Neural crest cell (in vitro differentiated cells): ENCODE measurements at places on chromosomes 4 and X.

- no peak for DNase-seq
Observed at GRCh38 chr4:134278675-134279074, 77.1 kb upstream of the PABPC4L start.

DNA sequence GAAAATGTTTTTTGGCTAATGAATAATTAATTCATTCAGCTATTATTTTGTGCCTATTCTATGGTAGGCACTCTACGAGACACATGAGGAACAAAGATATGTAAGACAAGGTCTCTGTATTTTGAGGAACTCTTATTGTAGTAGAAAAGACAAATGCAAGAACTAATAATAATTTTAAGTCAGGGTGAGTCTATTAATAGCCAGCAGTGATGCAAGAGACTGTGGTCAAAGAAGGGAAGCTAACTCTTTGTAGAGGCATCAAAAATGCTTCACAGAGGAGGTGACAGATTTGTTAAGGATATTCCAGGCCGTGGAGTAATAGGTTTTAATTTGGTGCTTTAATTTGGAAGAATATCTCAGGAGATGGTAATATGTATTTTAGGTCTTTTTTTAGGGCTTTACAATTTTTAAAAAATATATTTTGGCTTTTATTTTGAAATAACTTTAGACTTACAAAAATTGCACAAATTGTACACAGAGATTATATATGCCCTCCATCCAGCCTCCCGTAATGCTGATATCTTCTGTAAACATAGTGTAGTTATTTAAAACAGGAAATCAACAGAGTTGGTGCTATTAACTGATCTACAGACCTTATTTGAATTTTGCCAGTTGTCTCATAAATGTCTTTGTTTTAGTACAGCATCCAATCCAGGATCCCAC, 48.1 kb downstream of the DCLK2 start:
- DNase-seq, result no peak

DNA sequence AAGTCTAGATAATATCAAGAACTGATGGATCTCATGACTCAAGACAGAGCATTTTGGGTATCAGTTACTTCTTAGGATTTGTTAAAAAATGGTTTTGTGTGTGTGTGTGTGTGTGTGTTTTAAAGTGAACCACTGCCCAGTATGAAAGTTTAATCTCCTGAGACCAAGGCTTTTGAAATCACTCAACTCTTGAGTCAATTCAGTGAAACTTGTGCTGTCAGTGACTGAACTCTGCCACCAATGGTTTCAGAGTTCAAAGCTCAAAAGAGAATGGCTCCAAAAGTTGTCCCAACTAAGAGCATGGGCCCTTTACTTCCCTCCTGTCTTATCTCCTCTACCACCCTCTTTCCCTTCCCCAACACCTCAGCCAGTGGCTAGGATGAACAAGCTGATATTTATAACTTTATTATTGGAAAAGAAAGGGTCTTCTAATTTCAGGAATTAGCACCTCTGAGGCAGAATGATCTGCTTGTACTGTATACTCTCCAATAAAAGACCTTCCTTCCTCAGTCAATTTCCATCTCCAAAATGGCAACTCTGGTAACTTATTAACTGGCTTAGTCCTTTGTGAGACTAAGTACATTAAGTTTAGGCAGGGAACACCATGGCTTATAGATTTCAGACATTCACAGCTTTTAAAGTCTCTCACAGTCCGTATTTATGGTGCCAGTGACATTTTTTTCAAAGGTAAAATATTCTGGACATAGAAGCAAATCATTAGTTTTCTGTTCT, 152.2 kb downstream of the REPS2 start:
- DNase-seq, result no peak

GRCh38 chrX:70166601-70167590, 10.4 kb upstream of the DGAT2L6 start:
- DNase-seq, result no peak

- peak; percentile 20 for DNase-seq
Observed at GRCh38 chr4:37392521-37393255, 148.1 kb downstream of the NWD2 start.

DNA sequence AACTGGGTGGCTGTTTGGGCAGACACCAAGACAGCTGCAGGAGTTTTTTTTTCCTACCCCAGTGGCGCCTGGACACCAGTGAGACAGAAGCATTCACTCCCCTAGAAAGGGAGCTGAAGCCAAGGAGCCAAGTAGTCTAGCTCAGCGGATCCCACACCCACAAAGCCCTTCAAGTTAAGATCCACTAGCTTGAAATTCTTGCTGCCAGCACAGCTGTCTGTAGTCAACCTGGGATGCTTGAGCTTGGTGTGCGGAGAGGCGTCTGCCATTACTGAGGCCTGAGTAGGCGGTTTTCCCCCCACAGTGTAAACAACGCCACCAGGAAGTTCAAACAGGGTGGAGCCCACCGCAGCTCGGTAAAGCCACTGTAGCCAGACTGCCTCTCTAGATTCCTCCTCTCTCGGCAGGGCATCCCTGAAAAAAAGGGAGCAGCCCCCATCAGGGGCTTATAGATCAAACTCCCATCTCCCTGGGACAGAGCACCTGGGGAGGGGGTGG, 171.4 kb downstream of the ARHGEF9 start:
- DNase-seq, result no peak

DNA sequence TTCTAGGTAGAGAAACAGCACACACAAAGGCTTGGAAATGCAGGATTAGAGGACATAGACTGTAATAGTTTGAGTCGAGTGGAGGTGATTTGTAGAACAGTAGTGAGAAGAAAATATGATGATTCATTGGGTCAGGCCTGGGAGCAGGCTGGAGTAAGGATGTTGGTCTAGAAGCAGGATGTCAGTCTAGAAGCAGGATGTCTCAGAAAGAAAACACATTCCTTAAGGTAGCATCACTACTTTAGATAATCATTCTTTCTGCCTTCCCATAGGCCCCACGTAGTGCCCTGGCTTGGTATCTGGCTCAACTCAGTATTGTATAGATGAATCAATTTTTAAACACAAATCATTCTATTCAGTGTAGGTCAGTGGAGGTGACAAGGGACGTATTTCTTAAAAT, 11.2 kb upstream of the DACH2 start:
- no peak for DNase-seq

DNA sequence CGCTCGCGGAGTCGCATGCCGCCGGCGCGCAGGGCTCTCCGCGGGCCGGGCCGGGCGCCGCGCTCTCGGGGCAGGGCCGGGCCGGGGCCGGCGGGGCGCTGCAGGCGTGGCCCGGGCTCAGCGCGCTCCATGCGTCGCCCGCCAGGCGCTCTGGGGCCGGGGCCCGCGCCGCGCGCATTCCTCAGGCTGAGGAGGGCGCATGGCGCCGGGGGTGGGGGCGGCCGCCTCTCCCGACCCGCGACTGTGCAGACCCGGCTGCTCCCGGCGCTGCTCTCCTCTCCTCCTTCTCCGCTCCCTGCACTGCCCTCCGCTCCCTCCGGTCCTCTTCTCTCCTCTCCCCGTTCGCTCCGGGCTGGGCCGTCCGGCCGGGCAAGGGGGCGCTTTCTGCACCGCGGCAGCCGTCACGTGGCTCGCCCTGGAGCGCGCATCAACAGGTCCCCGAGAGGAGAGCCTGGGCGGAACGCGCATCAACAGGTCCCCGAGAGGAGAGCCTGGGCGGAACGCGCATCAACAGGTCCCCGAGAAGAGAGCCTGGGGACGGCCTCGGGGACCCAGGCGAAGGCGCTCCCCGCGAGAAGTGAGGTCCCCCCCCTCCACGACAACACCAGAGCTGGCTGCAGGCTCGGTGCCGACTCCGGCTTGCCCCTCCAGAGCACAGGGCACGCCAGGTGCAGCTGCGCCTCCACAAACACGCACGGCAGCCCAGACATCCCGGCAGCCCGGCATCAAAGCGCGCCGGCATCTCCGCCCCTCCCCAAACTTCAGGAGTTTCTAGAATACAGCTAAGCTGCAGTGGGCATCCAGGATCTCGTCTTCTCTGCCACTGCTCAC, 12.9 kb downstream of the PPP2R3B start:
- DNase-seq, result peak; percentile 35

GRCh38 chr4:159137176-159137575, 34.3 kb downstream of the RAPGEF2 start:
- DNase-seq, result no peak

- DNase-seq, result no peak
Observed at GRCh38 chr4:7985891-7986441, 46.3 kb upstream of the AFAP1 start.

DNA sequence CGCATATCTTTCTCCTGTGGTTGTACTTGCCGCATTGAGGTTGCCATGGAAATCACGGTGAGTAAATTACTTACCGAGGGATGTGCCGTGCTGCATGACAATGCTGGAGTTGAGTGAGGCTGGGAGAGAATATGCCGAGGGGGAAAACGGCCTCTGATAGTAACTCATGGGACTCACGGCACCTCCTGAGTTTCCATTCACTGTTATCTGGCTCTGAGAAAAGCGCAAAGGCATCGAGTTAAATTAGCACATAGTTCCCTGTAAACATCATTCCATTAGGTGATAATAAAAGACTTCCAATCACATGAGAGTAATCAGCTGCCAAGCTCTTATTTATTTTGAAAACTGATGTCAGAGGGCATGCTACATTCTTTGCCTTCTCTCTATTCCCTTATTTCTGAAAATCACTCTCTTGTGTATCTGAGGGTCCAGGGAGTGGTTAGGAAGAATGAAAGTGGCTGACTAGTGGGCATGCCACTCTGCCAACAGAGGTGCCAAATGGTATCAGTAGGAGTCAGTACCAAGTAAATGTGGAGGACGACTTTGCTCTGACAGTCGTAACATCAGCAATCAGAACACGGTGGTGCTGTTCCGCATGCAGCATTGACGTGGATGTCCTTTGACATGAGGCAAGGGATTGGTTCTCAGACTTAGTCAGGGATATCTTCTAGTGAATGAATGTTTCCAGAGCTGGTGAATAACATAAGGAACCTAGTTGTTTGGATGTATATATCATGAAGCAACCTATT, 126.9 kb upstream of the PDLIM3 start:
- no peak for DNase-seq

DNA sequence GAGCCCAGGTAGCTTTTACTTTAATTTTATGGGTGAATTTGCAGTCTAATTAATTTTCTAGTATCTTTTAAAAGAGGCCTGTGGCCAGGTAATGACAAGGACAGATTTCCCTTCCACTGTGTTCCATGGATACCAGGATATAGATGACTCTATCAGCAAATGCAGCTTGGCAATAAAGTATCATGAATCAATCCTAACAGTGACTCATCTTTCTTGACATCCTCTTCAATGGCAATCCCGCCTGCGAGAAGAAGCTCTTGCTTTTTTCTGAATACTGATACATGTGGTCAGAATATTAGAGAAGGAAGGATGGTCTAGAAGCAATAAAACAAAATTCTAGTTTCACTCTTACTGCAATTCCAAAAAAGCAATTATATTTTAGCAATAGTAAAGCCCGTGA, 267.8 kb downstream of the DTHD1 start:
- DNase-seq, result no peak

- no peak for DNase-seq
Observed at GRCh38 chrX:31316340-31316991, 244.6 kb upstream of the FTHL17 start.

DNA sequence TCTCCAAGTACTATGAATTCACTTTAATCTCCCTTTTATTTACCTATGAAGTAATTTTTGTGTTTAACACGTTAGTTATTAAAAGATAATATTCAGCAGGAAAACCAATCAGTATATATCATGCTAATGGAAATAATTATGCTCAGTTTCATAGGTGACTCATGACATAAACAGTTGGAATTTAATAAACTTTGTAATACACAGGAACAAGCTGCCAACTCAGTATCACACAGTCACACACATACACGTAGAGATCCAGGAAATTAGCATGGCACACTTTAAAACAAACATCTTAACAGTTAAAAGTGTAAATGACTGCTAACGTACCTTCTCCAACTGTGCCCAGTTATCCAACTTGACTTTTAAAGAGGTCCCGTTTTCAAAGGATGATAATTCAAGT, 2.3 kb downstream of the SPATA4 start:
- DNase-seq, result no peak

DNA sequence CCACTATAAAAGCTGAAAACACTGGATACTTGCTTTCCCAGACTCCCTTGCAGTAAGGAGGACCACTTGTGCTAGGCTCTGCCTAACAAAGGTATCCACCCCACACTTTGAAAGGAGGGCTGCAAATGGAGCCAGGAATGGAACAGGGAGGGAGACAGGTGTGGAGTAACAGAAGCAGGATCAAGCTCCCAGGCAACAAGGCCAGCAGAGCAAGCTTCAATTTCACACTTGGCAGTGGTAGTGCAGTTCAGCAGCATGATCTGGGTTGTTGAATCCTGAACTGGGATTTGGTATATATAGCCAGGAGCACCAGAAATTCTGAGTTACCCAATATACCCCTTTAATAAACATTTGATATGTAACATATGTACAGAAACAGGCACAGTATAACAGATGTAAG, 9.8 kb downstream of the LAMP2 start:
- no peak for DNase-seq

- no peak for DNase-seq
Observed at GRCh38 chr4:62644372-62644771, 1444.2 kb downstream of the ADGRL3 start.

DNA sequence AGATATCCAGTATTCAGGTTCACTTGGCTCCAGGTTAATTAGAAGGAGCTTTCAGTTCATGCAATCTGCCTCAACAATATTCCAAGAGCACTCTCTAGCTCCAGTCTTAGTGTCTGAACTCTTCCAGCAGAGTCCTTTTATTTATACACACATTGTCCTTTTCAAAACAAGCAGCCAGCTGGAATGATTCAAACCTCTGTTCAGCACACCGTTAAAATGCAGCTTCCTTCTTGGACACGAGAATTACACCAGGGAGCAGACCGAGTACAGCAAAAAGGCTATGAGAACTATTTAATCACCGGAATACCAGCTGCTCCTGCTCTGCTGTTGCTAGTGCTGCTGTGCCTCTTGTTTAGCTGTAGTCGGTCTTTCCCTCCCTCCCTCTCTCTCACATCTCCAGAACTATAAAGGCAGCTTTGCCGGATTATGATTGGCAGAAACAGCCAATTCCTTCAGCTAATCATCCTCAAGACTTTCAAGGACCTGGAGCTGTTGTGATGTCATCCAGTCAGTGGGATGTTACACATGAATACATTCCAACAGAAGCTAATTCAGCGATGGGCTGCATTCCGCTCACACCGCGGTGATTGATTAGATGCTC, at the start of gene NDST4:
TSS of gene NDST4 (minus strand) at position 115 of the 601 bp plus-strand sequence. CDS start 36,584 bp downstream, outside the sequence.
- peak; percentile 18 for DNase-seq

- DNase-seq, result no peak
Observed at GRCh38 chr4:3861720-3862639, 95.8 kb downstream of the ADRA2C start.

- DNase-seq, result no peak
Observed at GRCh38 chr4:152626790-152627189, 53.0 kb downstream of the TMEM154 start.

- no peak for DNase-seq
Observed at GRCh38 chrX:105608745-105609144, 213.6 kb upstream of the NRK start.

DNA sequence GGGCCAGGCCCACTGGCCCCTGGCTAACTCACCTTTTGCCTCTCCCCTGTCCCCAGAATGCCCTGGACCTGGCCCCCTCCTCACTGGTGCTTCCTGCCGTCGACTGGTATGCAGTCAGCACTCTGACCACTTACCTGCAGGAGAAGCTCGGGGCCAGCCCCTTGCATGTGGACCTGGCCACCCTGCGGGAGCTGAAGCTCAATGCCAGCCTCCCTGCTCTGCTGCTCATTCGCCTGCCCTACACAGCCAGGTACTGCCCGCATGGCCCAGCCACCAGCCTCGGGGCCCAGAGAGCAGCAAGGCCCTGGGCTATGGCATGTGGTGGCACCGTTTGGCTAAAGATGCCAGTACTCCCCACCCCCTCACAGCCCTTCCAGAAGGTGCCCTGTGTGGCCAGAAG, 3.7 kb downstream of the ATP6AP1 start:
- DNase-seq, result no peak

- DNase-seq, result no peak
Observed at GRCh38 chr4:151931563-151931962, 170.8 kb upstream of the GATB start.
